NCI-H1105 (cell line): ENCODE measurements at places on chromosomes 1 and 21.

- no peak for DNase-seq
Measured at GRCh38 chr21:37392441-37392840, 25.9 kb downstream of the DYRK1A start.

GRCh38 chr1:87202922-87203655 lies 125.6 kb upstream of the LMO4 start:
- no peak for DNase-seq

GRCh38 chr21:42850866-42851391 lies 28.4 kb downstream of the WDR4 start:
- no peak for DNase-seq

DNA sequence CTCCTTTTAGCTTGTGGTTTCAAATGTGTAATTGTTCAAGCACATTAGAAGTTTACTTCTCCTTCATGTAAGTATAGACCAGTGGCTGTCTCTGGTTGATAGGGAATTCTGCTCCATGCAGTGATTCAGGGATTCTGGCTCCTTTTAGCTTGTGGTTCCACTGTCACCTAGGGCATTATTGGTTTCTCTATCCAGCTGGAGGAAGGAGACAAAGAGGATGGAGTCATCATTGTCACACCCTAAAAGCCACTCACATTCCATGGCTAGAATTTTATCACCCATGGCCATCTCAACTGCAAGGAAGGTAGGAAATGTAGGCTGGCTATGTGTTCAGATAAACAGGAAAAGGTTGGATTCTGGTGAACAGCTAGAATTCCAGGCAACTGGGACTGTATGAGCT lies 131.2 kb downstream of the URB2 start:
- DNase-seq: no peak

DNA sequence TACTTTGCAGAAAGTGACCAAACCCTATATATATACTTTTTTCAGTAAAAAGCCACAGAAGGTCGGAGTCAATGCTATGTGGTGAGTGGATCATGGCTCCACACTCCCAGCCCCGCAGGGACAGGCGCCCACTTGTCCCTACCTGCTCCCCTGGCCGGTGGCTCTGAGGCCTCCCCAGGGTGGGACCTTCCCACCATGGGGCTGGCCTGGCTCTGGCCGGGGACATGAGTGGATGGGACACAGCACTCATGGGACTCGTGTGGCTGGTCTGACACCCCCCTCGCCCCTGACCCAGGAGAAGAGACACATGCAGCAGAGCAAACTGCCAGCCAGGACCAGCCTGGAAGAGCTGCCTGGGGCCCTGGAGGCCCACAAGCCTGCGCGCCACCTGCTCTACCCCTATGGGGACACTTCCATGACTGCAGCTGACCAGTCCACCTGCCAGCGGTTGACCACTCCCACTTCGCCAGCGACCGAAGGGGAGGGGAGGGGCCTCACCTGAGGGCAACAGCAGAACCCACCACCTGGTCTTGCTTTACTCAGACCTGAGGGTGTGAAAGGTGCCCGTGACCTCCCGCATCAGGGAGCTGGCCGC lies 2.2 kb downstream of the SPATC1L start:
- no peak for DNase-seq

DNA sequence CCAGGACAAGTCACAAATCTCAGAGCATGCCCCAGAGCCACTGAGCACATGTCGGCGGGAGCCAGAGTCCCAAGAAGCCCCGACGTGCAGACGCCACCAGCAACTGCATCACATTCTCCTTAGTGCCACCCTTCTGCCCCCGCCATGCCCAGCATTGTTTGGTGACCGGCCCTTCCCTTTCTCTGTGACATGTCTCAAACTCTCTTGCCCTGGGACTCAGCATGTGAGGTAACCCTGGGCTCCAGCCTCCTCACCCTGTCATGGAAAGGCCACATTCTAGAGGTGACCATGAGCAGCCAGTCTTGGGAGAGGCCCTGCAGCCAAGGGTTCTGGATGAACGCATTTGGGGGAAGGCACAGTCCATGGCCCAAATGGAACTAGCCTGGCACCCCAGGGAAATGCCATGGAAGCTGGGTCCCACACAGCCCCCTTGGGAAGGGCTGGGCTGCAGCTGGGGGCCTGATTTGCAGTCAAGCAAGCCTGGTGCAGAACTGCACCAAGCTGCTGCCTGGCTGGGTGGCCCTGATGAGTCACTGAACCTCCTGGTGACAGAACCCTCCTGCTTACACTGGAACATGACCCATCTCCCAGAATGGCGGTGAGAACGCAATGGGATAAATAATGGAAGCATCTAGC lies 94.4 kb downstream of the ITPKB start:
- no peak for DNase-seq

- DNase-seq: no peak
Measured at GRCh38 chr1:227900571-227901051, 47.1 kb downstream of the WNT9A start.

DNA sequence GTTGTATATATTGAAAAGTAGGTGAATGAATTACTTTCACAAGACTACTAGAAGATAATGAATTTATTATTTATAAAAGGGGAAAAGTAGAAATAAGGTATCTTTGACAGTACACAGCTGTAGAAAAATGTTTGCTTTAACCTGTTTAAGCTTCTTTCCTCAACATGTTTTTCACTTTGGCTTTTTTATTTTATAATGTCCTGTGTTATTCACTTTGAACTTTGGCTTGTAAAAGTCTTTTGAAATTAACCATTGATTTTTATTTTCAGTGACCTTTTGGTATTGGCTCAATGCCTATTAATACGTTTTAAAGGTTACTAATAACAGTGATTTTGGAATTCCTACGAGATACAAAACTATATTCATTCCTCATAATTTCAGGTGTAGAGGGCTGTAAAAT lies 57.7 kb upstream of the MPC2 start:
- DNase-seq: no peak

- no peak for DNase-seq
Measured at GRCh38 chr1:229671310-229671709, 45.3 kb downstream of the URB2 start.

- DNase-seq: no peak
Measured at GRCh38 chr1:204136814-204137213, 15.0 kb downstream of the ETNK2 start.

DNA sequence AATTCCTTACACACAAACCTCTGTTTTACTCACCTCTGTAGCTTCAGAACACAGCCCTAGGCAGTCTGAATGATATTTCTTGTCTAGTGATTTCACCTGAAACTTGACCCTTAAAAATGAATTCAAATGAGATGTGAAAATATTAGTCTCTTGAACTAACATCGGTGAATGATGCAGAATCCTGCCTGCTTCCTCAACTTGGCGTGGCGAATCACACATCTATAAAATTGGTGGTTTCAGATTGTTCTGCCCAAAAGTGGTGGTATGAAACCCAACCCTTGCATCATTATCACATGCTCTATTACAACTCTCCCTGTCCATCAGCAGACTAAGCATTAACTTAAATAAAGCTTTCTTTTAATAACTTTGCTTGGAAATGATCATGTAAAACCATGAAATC lies 26.9 kb upstream of the C1orf21 start:
- no peak for DNase-seq

GRCh38 chr1:63276624-63277023 lies 45.7 kb upstream of the FOXD3 start:
- DNase-seq: no peak

GRCh38 chr1:45923343-45923742 lies 119.9 kb downstream of the MAST2 start:
- no peak for DNase-seq

GRCh38 chr1:174080819-174081218 lies 58.7 kb upstream of the RC3H1 start:
- no peak for DNase-seq

GRCh38 chr1:179814546-179814838 lies 63.1 kb downstream of the TOR1AIP2 start:
- peak; percentile 89 for DNase-seq

GRCh38 chr1:232876506-232877364 lies 71.5 kb downstream of the MAP10 start:
- DNase-seq: no peak
